Inflammatory macrophage treated with lipopolysaccharide for 4 hours (primary cell): ENCODE measurements at places on chromosomes 6 and 20.

DNA sequence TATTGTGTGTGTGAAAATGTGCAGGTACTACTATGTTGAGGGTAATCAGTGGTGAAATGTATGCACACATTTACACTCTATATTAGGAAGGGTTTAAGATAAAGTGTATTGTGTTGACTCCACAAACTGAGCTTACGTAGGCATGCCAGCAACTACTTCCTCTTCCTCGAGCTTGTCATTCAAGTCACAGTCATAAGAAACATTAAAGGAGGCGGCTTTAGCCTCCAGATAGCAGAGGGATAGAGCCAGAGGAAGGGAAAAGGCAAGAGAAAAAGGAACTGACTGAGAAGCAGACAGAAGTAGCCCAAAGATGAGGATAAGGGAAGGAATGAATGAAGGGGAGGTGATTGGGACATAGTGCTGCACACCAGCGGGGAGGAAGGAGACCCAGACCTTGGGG, 55.2 kb downstream of the SMLR1 start:
- peak; percentile 66 for DNase-seq

DNA sequence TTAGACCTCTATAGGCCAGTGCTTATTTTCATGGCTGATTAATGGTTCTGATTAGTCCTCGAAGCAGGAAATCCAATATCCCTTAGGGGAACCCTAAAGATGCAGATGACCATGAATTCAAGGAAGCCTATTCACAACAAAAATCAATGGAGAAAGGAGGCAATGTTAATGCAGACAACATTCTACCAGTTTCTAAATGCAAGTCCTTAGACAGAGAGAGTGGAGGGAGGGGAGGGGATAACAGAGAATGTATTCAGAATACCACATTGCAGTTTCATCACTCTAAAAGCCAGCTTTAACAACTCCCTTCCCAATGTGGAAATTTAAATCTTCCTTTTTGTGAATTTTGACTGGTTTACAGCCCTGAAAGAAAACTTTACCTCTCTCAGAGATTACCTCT, 87.1 kb upstream of the POU3F2 start:
- DNase-seq, result no peak

- DNase-seq, result no peak
Measured at GRCh38 chr20:50295762-50296449, 105.3 kb downstream of the CEBPB start.

DNA sequence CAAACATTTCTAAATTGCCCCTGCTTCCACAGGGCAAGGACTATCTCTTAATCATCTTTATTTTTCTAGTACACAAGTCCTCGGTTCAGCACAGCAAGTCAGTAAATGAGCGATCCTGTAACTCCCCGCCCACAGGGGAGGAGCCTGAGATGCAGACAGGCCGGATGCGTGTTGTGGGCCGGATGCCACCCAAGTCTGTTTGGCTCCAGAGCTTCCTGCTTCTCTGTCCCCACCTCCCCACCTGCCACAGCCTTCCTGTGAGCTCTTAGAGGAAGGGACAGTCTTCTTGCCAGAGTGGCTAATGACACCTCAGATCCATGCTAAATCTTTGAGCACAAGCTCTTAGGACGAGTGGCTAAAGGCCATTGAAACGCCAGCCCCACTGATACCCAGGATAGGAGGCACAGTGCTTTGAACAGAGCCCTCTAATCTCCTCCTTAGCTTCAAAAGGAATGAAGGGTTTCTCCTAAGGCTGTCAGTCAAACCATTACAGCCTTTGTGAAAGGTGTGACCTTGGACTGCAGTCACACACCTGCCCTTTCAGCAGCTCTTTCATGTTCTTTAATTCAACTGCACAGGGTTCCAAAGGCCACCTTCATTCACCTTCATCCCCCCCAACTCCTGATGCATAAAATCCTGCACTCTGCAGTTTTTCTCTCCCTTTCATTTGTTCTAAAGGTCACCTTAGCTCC, 264.3 kb downstream of the TFAP2C start:
- no peak for DNase-seq

DNA sequence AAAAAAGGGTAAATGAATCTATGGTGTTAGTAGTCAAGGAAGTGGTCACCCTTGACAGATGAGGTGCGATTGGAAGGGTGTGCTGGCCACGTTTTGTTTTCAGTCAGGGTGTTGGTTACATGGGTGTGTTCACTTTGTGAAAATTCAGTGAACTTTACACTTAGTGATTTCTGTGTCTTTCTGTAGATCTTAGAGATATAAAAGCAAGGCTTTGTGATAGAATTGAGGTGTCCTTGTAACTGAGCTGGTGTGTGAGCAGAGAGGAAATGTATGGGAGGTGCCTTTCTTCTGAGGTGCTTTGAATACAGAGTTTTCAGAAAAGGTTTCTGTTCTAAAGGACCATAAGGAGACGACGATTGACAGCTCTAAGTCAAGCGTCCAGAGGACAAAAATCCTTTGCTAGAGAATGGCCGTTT, 90.5 kb downstream of the SAMD3 start:
- DNase-seq, result no peak

GRCh38 chr6:85975957-85976356, 333.3 kb upstream of the SYNCRIP start:
- DNase-seq, result no peak

- no peak for DNase-seq
Measured at GRCh38 chr6:130933712-130934200, 106.5 kb downstream of the SMLR1 start.

DNA sequence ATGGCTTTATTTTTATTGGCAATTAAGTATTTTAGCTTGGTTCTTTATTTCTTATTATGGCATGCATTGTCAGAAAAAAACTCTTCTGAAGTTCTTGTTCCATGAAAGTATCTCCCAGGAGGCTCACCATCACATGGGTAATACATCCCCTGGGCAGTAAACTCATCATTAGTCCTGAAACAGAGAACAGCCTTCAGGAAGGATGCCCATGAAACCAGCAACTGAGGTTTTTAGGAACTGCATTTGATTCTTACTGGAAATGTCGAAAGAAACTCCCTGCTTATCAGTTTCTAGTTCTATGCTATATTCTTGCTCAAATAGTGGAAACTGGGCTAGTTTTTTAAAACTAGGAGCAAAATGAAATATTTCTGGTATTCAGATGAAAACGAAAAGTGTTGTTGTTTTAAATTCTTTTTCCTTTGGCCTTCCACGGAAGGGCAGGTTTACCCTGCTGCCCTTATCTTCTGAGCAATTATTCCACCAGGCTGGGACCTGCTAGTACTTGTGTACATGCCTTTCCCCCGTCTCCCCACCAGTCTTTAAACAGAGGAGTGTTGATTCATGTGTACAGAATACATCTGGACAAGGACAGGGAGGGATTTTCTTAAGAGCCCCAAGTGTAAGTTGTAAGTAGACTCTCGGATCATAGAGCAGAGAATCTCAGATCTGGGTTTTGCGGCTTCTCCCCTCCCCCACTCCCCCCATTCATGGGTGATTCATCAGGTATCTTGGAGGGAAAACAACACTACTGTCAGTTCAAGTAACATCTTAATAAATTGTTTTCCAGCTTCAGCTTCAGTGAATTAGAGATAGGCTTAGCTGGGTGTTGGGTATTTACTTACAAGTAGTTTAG, 81.5 kb downstream of the RTN4IP1 start:
- peak; percentile 45 for DNase-seq

- no peak for DNase-seq
Measured at GRCh38 chr6:161249327-161249726, 24.5 kb downstream of the AGPAT4 start.

DNA sequence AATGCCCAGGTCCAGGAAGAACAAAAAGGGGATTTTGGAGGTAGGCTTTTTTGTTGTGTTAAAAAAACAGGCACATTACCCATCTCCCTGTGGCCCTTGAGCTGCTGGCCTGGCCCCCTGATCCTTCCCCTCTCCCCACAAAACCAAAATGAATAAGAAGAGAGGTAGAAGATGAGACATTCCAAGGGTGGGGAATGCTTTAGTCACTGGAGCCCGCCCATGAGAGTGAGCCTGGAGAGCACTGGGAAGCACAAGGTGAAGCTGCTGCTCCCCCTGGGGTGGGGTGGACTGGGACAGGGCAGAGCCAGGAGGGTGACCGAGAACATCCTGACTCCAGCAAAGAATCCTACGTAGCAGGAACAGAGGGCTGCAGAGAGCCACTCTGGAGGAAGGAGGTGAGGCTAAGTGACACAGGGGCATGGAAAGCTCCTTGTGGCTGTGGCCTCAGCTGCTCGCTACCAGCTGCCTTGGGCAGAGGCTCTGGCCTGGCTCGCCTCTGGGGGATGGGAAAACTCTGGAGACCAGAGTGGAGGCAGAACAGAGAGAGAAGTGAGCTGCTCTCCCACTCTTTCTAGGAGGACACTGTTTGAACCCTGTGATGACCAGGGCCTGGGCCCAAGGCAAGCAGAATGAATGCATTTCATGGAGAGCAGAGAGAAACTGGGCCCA, 48.3 kb downstream of the AKAP7 start:
- no peak for DNase-seq

GRCh38 chr6:84078335-84078734, 44.8 kb downstream of the MRAP2 start:
- no peak for DNase-seq

- no peak for DNase-seq
Measured at GRCh38 chr6:4139272-4139671, 3.9 kb upstream of the ECI2 start.

DNA sequence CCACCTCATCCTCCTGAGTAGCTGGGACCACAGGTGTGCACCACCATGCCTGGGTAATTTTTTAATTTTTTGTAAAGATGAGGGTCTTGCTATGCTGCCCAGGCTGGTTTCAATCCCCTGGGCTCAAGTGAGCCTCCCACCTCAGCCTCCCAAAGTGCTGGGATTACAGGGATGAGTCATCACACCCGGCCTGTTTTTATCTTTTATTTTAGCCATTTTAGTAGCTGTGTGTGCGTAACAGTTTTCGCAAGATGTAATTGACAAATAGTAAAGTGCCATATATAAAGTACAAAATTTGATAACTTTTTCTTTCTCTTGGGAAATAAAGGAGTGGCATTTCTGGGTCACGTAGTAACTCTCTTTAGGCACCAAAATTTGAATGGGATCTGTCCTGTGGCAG, 21.4 kb downstream of the SNAI1 start:
- DNase-seq, result peak; percentile 93

DNA sequence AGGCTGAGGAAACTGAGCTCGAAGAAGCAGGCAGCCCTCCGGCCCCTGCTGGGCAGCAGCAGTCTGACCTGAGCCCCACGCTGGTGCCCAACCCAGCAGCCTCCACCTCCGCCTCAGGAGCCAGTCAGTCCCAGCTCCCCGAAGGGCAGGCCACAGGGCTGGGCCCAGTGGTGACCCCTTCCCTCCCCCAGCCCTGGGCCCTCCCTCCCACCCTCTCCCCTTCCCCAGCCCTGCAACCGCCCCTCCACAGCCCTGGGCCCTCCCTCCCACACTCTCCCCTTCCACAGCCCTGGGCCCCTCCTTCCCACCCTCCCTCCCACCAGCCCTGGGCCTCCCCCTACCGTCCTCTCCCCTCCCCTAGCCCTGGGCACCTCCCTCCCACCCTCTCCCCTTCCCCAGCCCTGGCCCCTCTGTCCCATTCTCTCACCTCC, 115.0 kb downstream of the TAF4 start:
- DNase-seq, result no peak

DNA sequence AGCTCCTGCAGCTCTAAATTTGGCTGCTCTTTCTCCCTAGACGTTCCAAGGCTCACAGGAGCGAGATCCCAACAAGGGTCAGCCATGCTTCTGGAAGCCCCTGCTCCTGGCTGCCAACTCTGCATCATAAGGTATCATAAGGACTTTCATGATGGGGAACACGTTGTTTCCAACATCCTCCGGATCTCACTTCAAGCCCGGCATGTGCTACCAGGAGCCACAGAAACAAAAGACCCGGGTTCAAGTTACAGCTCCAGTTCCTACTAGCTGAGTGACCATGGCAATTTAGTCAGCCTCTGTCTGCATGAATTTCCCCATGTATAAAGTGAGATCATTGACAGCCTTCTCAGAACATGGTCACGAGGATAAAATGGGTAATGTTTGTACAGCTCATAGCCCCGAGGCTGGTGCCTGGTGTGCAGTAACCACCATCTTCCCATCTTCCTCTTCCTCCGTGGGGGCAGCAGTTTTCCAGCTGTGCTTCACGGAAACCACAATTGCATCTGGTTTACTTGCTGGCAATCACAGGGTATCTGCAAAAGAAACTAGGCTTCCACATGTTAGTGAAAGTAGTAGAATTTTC, 209.0 kb upstream of the ECI2 start:
- peak; percentile 96 for DNase-seq

DNA sequence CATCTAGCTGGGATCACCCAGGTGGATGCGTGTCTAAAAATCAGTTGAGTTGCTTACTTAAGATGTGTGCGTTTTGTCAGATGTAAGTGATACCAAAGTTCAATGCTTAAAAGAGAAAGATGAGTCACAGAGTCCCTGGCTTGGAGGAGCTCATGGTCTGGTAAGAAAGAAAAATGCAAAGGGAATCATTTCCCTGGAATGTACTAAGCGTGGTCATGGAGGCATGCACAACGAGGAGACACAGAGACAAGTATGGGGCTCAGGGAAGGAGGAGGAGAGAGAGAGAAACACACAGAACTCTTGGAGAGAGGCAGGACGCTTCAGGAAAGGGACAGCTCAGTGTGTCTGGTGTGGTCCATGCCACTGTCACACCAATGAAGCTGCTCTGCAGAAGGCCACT, 186.9 kb upstream of the GMDS start:
- no peak for DNase-seq

DNA sequence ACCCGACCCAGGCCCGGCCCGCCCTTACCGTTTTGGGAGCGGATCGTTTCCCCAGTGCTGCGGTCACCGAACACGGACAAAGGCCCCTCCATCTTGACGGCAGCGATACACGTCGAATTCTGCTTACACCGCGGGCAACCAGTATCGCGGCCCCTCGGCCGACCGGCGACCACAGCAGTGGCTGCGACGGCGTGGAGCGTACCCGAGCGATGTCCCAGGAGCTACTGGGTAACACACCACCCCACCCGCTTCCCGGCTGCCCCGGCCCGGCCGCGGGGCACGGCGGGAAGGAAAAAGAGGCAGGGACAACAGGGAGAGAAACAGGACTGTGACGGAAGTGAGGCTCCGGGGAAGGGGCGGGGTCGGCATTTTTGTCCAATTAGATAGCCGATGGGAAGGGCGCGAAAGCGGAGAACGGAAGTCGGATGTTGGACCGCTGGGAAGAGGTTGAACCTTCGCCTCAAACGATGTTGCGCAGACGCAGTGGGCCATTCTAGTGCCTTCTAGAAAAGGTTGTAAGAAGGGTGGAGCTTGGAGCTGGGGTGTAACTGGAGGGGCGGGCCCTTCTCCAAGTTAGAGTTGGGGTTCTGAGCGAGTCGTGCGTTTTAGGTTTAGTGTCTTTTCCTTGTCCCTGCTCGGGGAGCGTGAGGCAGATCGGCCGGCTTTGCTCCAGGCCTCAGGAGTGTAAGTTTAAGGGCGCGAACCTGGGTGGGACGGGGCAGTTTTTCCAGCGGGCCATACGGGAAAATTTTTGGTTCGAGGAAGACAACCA, at the start of gene TCP1:
TCP1 (minus strand) TSS at position 226 of the 772 bp plus-strand sequence; CDS start at position 92, 134 bp downstream.
- DNase-seq, result peak; percentile 100

GRCh38 chr6:41038205-41038604, 816 bp downstream of the UNC5CL start:
- DNase-seq, result no peak

DNA sequence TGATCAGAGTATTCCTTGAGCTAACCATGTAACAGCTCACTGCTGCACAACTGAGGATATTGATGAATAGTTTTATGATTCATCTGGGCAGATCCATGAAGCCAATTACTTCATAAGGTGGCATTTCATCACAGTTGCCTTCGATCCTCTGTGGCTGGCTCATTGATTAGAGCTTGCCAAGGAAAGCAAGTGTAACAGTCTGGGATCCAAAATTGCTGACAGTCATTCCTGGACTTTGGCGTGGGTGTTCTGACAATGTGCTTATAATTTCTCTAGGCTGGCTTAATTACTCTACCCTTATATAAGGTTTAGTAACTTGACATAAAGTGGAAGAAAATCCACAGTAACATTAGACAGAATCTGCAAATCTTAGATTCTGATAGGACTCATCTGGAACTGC, 551.3 kb upstream of the CDH4 start:
- DNase-seq, result no peak
